ENCODE measurements at places on chromosomes 3 and 15.

GRCh38 chr3:195892105-195893043 is 16.0 kb downstream of the TNK2 start:
- DNase-seq = no peak

GRCh38 chr3:5769825-5770224 is 582.3 kb downstream of the EDEM1 start:
- no peak for DNase-seq

- DNase-seq = no peak
Measured at GRCh38 chr3:9064850-9065249, 101.6 kb upstream of the RAD18 start.

DNA sequence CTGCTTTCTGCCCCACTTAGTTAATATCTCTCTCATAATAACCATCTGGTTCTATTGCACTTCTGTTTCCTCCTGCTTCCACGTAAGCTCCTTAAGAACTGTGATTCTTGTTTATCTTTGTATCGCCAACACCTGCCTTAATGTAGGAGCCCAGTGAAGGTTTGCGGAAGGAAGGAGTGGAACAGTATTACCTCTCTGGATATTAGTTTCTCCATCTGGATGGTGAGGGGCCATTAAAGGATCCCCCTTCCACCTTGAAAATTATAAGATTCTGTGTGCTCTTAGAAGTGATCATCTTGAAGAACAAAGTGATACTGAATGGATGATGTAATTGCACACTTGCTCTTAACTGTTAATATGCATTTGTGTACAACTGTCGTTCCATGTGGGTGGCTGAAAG is 2.2 kb downstream of the CHRNA5 start:
- DNase-seq = no peak

GRCh38 chr3:78659386-78659987 is 1108.3 kb downstream of the ROBO1 start:
- DNase-seq = peak; percentile 31

GRCh38 chr15:47473832-47474231 is 243.5 kb upstream of the SEMA6D start:
- no peak for DNase-seq

- DNase-seq = no peak
Measured at GRCh38 chr3:111936967-111937366, 41.9 kb upstream of the ABHD10 start.

- no peak for DNase-seq
Measured at GRCh38 chr15:31241888-31242522, 84.6 kb upstream of the KLF13 start.

DNA sequence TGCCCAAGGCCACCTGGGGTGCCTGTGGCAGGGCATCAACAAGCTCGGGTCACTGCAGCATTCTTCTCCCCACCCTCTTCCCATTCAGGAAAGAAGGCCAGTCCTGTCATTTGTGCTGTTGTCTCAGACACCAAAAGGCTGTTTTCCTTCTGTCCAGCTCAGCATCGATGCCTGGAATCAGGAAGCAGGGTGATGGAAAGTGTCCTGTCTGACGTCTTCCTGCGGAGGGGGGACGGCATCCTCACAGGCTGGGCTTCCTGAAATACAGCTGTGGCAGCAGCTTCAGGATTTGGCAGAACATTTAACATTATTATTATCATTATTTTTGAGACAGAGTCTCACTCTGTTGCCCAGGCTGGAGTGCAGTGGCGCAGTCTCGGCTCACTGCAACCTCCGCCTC is 33.0 kb upstream of the ANKDD1A start:
- DNase-seq = no peak

DNA sequence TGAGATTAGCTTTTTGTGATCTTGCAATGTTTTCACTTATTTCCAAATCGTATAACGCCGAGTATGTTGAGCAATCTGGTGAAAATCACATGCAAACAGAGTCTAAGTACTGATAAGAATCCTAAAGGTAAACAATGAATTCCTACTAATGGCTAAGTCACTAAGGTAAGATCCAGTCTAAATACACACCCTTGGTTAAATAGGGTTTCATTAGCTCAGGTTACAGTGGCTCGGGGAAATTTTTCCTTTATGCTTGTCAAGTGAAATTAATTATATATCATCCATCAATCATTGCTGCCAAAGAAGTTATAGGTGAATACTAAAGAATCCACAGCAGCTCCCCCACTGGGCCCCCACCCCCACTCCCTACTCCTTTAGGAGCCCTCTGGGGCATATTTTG is 139.3 kb downstream of the SOX2 start:
- no peak for DNase-seq

DNA sequence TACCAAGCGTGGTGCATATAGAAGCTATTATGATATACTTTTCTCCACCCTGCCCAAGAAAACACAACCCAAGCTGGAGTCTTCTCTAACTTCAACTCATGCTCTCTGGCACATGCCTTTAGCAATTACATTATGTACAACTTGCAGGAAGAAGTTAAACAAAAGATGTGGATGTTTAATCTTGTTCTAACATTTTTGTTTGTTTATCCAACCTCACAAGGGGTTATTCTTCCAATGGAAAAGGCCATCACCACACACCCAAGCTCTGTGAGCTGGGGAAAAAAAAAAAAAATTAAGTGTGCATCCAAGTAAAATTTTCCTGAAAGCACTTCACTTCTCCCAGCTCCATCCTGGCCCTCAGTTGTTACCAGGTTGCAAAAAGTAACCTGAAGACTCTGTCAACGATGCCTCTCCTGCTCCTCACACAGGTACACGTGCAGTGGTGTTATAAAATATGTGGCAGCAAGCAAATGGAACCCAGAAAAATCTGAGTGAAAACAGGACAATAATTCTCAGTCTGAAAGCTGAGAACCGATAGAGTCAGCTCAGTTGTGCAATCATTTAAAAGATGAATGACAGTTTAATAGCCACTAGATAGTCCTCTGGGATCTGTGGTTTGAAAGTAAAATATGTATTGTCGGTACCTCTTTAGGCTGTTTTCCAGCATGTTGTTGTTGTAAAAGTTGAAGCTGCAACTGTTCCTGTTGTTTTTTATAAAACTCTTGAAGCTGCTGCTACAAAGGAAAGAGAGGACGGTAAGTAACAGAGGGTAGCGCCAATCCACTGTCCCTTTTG is 531.4 kb downstream of the FOXP1 start:
- peak; percentile 46 for DNase-seq

DNA sequence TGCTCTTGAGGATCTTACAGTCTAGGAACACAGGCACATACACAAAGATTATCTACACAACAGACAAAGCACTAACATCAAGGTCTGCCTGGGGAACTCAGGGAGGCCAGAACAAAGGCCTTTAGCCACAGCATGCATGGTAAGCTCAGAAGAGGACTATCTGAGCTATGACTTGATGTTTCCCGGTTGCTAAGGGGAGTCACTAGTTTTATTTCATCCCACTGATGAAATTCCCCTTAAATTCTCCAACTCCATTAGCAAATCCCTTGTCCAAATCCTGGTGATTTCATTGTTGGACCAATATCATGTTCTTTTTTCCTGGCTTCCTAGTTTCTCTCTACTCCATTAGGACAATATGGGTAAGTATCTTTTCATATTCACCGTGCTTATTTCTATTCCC is 23.3 kb downstream of the FBN1 start:
- no peak for DNase-seq

DNA sequence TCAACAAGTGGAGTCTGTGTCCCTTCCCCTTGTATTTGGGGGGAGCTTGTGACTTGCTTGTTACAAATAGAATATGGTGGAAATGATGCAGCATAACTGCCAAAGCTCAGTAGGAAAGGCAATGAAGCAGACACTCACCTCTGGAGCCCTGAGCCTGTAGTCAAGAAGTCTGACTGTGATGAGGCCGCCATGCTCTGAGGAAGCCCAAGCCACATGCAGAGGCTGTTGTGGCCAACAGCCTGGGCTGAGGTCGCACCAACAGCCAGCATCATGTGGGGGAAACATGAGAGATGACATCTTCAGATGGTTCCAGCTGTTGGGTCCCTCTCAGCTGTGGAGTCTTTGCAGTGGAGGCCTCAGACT is 161.4 kb downstream of the CHSY1 start:
- no peak for DNase-seq

DNA sequence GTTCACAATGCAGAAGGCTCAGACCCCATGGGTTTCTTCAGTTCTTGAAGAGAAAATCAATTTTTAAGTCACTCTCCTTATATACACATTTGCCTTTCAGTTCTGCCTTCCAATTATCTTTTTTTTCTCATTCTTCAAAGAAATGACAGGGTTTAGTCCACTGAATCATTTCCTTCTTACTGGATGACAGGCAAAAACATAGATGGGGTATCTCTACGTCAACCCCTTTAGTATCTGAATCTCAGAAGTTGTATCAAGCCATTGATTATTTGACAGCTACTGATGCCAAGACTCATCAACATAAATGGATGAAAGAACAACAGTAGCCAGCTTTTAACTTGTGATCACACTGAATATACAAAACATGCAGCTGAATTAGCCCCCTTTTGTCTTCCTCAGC is 6.5 kb downstream of the ATOSA start:
- DNase-seq = no peak

DNA sequence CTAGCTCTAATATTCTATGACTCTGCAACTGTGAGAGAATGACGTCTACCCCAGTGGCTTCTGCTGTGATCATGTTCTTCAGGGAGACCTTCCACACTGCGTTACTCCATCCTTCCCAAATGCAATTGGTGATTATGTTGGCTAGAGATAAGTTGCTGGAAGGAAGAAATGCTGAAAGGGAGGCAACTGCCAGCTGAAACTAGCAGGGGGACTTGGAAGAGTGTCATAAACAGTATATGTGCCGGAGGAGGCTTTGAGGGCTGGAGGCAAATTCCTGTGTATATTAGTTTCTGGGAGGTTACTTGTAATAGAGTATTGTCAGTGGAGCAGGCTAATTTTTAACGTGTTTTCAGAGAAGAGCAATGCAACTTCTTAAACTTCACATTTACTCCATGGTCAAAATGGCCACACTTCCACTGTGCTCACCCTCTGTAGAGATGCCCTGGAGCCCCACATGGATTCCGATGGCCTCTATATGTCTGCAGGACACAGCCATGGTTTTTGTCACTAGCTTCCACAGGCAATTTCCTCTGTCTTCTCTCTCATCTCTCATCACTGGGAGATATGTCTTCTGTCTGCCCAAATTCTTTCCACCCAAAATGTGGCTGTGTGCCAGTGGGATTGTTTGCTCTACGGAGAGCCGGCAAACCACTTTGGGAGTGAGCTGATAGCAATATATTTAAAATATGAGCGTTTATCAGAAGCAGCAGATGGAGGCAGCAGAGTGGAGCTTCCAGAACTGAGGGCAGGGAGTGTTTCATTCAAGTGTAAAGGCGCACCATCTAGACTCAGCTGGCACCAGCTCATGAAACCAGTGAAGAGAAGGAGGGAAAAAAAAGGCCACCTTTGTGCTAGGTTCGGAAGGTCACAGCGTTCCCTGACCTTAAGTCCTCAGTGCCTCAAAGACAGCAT is 13.3 kb upstream of the CD47 start:
- DNase-seq = no peak

GRCh38 chr3:71551311-71551919 is 32.1 kb downstream of the FOXP1 start:
- DNase-seq = no peak

DNA sequence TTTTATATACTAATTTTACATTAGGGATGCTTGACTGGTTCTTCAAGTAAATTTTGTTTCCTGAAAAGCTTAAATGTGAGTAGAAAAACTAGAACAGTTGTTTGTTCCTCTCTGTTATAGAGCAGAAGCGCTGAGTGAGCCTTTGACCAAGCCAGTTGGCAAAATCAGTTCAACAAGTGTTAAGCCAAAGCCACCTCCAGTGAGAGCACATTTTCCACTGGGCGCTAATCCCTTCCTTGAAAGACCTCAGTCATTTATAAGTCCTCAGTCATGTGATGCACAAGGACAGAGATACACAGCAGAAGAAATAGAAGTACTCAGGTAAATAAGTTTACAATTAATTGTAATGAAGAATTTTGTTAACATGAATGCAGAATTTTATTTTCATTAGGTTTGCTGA is 14.6 kb downstream of the CAPN7 start:
- no peak for DNase-seq

DNA sequence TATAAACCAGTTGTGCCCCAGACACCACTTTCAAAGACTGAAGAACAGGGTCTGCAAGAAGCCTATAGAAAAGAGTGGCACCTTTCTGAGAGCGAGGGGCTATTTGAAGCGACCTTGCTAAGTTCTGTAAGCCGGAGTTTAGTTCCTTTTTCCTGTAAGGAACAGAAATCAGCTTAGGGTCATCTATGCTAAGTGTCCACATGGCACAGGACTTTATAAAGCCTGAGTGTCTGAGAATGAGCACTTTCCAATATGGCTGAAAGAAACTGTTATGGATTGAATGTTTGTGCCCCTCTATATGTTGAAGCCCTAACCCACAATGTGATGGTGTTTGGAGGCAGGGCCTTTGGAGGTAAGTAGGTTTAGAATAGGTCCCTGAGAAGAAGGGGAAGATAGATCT is 4.0 kb upstream of the A4GNT start:
- no peak for DNase-seq

GRCh38 chr15:91525751-91526150 is 327.8 kb upstream of the SLCO3A1 start:
- no peak for DNase-seq

DNA sequence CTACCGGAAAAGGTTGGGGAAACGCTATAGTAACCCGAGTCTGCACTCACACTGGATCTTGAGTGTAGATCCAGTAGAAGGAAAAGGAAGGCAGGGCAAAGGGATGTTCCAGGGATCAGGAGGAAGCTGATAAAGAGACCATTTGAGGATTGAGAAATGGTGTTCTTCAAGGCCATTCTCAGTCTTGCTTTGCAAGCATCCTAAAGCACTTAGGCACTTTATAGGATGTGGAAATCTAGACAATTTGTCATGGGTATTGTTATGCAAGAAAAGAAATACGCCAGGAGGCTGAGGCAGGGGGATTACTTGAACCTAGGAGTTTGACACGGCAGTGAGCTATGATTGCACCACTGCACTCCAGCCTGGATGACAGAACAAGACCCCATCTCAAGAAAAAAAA is 13.2 kb upstream of the SCAMP5 start:
- no peak for DNase-seq

DNA sequence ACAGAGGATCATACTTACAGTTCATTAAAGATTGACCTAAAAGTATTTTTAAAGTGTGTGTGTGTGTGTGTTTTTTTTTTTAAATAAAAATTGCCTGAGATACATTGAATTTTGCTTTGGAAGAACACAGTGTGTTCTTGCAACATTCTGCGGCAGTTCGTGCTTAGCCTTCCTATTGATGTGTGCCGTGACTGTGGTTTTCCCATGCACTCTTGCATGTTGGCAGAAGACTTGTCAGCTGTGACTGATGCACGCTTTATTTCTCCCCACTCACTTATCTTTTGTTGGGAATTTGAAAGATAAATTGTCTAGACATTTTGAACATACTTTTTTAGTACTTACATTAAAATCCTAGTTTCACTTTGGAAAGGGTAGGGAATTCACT is 136.3 kb upstream of the LRRFIP2 start:
- DNase-seq = no peak

Measured in SW480 (cell line).